ENCODE measurements at places on chromosomes 7 and 10.
A peak's percentile ranks its signal among the peaks of the same experiment; 100 is the strongest.

DNA sequence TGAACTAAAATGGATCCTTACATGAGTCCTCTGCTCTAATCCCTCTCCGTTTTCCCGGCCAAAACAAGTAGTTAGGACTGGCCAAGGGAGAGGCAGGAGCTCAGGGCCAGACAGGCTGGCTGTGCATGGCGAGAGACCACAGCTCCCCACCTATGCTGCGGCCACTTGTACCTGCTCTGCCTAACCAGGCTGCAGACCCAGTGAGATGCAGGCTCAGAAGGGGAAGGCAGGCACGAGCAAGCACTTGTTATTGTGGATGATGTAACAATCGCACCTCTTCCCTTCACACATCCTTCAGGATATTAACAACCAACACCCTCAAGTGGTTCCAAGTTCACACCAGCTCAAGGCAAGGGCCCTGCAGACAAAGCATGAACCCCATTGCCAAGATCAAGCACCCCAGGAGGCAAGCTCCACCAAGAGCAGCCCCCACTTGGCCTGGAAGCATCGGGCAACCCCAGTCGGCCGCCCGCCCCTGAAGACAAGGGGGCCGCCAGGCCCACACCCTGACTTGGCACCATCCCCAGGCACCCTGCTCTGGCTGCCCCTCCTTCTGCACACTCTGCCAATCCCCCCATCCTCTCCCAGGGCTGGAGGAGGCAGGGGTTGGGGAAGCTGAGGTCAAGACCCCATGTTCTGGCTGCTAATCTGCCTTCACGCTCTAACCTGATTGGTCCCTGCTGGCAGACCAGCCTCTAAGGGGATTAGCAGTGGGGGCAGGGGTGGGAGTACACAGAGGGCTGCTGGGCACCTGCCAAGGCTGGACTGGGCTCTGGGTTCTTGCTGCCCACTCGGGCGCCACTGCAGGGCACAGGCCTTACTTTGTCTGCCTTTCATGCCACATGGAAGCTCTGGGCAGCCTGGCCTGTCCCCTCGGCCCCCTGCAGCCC is 111.3 kb downstream of the SLIT1 start:
- no peak for DNase-seq

GRCh38 chr10:7950981-7951847 is 103.3 kb upstream of the GATA3 start:
- no peak for DNase-seq

- DNase-seq = no peak
Measured at GRCh38 chr7:45389073-45389872, 184.9 kb upstream of the ADCY1 start.

DNA sequence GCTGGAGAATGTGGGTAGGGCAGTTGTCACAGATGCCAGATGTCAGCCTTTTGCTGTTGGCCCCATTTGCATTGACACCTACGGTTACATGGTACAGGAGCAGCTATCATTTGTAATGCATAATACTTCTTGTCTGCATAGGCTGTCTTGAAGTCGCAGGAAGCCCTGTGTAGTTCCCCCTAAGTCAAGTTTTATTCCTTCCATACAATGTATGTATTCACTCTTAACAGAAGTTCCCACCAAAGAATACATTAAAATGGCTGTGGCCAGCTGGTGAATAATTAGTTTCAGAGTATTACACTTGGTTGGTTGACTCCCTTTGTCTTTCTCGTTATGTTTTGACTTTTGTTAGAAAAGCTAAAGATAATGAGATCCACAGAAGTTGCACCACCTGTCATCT is 1169.0 kb downstream of the REEP3 start:
- DNase-seq = no peak

DNA sequence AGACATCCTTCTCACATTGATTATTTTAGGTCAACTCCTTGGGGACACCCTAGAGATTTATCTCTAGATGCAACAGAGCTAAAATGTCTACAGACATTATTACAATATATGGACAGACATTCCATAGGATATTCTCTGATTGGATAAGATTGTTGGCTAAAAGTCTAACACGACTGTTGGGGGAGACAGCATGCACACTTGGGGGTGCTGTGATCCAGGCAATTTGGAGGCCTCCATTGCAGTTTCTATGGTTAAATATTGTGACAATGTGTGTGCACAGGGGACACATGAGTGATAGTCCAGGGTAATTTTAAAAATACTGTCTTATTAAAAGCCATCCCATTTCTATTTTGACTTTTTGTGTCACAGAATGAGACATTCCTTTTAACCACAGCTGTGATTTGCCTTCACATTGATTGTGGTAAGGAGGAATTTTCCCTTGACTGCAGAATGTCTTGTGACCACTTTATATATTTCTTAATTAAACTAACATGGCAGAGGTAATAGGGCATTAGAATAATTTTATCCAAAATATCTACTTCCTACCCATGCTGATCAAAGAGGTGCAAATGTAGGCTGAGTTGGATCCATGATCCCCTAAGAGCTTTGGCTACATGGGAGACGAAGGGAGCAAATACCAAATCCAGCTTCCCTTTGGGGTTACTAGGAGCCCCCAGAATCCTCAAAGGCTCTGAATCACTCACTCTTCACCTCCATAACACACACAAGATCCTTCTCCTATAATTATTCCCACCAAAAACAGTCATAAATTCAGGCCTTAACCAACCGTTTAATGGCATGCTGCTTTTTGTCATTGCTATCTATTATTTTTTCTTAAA is 7.3 kb downstream of the TFPI2 start:
- DNase-seq = no peak

DNA sequence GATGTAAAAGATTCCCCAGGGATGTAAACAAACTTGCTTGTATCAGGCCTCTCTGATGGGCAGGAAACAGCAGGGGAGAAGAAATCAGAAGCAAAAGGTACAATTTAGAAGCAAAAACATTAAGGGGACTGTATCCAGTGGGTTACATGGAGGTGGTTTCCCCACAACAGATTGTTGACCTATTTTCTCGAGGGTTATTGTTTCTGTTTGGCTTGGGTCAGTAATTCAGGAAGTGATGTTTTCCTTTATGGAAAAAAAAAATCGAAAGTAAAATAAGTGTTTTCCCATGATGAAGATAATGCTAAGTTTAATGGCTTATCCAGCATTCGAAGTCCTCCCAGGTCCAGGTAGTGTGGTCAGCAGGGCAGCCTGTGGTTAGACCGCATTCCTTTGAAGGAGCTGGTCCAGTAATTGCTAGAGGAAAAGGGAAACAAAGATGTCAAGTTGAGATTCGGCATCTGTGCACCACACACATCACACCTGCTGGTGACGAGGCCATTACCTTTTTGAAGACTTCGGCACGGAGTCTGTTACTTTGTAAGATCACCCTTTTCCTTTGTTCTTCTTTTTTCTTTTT is 37.3 kb upstream of the ADAM12 start:
- DNase-seq = peak; percentile 39

DNA sequence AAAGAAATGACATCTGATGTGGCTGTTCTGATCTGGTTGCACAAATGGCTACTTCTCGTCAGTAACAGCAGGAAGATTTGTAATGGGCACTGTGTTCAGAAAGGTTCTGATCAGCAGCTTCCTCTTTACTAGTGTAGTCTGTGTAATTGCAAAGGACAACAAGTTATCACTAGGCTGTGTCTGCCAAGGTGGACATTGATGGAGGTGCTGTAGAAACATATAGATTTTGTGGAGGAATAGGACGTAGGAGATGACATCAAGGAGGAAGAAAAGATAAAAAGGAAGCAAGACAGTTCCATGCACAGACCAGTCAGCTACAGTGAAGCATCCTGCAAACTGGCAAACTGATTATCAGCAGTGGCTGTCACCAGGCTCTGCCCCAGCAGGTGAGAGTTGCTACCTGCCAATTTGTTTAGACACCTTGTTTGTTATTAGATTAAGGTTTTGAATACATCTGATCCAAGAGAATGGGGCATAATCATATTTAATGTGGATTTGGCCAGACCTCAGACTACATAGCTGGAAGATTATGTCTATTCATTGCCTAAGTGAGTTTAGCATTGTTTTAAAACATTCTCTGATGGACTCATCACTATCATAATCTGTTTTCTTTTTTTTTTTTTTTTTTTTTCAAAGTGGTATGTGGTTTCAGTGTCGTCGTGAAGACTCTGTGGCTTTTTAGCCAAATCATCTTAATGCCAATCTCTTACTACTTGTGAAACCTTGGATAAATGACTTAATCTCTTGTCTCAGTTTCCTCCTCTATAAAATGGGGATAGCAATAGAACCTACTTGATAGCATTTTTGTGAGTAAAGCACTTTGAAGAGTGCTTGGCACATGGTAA is 417.9 kb upstream of the LRGUK start:
- no peak for DNase-seq

- no peak for DNase-seq
Measured at GRCh38 chr7:101200862-101201599, at the start of gene MOGAT3. Gene MOGAT3 (minus strand): TSS chr7:101201036. CDS start chr7:101200854, 182 bp downstream.

GRCh38 chr10:6204063-6204340 is 1.3 kb downstream of the PFKFB3 start:
- DNase-seq = no peak

- DNase-seq = no peak
Measured at GRCh38 chr10:114297136-114297705, 58.2 kb downstream of the VWA2 start.

DNA sequence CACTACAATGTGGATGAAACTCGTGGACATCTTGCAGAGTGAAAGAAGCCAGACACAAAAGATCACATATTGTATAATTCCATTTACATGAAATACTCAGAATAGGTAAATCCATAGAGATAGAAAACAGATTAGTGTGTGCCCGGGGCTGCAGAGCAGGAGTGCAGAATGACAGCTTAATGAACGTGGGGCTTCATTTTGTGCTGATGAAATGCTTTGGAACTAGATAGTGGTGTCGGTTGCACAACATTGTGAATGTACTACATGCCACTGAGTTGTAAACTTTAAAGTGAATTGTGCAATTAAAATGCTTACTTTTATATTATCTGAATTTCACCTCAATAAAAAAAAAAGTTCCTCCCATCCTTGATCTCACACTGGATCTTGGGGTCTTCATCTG is 31.8 kb upstream of the CARD11 start:
- DNase-seq = no peak

- DNase-seq = no peak
Measured at GRCh38 chr10:78952686-78953085, 116.1 kb upstream of the ZMIZ1 start.

- DNase-seq = no peak
Measured at GRCh38 chr7:142711196-142711595, 38.1 kb upstream of the PRSS1 start.

DNA sequence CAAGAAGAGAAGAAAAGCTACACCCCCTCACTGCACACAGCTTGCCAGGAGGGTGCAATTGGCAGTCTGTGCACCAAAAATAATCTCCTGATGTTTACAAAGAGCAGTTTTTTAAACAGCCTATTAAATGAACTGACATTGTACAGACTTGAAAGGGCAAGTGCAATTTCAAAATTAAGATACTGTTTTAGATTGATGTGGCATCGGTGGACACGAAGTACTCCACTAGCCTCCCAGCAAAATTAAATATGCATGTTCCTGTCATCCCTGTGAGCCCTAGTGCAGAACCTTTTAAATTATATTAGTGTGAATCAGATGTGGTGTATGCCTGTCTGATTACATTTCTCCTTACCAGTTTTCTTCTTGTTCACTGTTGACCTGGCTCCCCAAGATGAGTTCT is 87.9 kb downstream of the WIPF3 start:
- no peak for DNase-seq

DNA sequence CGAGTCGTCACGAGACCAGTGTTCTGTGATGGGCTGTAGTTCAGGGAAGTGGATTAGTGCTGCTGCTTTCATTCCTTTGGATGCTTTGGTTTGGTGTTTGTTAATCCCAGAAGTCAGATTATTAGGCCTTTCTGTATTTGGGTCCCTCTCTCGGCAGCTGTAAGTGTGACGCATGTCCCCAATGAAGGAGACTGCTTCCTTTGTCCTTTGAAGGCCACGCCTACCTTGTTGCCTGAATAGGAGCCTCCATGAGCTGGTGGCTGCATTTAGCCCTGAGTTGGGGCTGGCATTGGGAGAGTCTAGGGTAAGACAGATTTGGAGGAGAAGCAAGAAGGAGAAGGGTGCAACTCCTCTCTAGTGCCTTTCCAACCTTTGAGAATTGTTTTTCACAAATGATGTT is 34.5 kb downstream of the DOCK1 start:
- no peak for DNase-seq

- no peak for DNase-seq
Measured at GRCh38 chr7:151663382-151664100, 143.8 kb upstream of the RHEB start.

DNA sequence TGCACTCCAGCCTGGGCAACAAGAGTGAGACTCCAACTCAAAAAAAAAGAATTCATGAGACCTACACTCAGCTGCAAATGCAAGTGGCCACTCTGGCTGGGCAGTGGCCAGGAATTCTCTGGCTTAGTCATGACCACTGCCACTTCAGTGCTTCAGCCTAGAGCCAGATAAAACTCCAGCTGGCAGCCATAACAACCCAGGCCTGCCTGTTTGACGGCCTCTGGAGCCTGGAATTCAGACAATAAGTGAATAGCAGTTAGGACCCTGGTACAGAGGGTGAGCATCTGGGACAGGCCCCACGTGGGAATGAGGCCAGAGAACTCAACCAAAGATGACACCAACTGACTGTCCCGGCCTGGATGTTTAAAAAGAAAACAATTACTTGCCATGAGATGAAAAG is 18.9 kb downstream of the RCC1L start:
- no peak for DNase-seq

DNA sequence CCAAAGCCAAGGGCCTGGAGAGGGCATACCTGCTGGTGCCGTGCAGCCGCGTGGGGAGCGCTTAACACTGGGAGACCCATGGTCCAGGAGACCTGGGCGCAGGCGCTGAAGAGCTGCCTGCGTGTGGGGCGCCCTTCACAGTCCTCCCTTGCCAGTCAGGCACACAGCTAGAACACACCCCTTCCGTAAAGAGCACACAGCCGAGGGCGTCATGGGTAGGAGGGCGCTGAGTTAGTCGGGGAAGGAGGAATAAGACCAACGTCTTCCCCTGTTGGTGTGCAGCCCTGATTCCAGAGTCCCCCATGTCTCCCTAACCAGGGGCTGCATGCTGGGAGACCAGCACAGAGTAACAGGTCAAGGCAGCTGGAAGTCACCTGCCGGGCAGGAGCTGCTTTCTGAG is 273.9 kb downstream of the USP6NL start:
- no peak for DNase-seq

GRCh38 chr10:132943791-132944404 is 1.5 kb upstream of the CFAP46 start:
- DNase-seq = no peak

DNA sequence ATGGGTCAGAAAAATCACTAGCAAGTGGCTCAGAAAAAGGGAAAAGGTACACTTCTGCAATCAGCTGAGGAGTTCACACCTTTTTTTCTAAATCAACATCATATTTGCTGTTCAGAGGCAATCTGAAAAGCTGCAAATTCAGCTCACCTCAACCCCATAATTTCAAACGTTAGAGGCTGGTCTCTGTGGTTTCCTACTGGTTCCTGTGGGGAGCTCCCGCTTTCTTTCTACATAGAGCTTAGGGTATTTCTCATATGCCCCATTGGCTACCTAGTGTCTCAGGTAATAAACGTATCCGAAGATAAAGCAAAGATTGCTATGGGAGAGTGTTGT is 5.2 kb upstream of the ZNF22 start:
- no peak for DNase-seq

GRCh38 chr7:24510759-24511158 is 62.5 kb upstream of the PALS2 start:
- no peak for DNase-seq

All from left renal cortex interstitium (tissue), 4 donors.